AG04450 (cell line): ENCODE measurements at places on chromosomes 3 and 15. TPM values are rescaled to one million over a fixed set of nuclear protein-coding genes. Genes with fewer than 3 reads are reported as not detected.

DNA sequence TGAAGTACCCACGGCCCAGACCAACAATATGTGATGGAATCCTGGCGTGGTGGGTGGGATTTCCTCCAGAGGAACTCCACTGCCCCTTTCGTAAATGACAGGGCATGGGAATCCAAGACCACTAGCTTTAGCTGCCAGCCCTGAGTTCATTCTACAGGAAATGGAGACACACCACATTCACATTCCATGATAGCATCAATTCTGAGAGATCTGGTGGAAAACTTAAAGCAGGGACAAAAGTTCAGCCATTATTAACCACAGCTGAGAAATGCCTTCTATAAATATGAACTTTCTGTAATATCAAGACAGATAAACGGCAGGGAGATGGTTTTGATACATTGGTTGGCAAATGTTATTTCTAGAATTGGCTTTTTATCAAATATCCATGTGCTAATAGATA is 98.2 kb downstream of the FBN1 start:
- DNase-seq, result no peak

GRCh38 chr15:47609693-47610092 is 107.6 kb upstream of the SEMA6D start:
- DNase-seq, result no peak

DNA sequence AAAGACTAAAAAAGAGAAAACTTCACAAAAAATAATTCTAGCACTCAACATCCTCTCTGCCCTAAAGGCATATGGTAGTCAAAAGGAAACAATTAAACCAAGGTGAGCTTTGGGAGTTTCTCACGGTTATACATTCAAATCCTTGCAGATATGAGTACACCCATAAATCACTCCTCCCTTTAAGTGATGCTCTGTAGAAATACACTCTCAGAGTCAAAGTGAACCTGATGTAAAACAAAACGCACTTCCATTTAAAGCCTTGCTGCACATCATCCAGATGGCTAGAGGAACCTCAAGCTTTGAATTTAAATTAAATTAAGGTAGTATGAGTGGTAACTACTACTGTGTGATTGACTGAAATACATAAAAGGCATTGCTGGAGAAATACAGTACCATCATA is 36.0 kb upstream of the AADAC start:
- no peak for DNase-seq

DNA sequence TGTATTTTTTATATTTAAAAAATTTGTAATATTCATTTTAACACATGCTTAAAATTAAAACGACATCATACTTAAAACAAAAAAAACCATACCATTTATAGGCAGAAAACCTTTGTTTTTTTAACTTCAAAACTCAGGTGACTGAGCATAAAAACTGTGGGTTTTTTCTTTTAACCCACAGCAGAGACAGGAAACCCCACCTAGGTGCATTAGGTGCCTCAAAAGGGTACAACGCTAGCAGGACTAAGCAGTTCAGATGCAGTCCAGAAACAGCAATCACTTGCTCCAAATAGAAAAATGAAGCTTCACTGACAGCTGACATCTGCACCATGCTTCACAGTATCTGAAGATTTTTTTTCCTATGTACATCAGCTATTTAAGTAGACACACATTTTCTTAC is 52.3 kb downstream of the GLB1 start:
- no peak for DNase-seq

UROC1 gene
- not detected in 2 replicates for polyA plus RNA-seq
